ENCODE measurements at places on chromosomes 2 and 18.

- no peak for DNase-seq
Measured at GRCh38 chr2:223416815-223417610, 185.1 kb downstream of the SCG2 start.

- no peak for DNase-seq
Measured at GRCh38 chr2:44364604-44365003, 2.9 kb downstream of the CAMKMT start.

DNA sequence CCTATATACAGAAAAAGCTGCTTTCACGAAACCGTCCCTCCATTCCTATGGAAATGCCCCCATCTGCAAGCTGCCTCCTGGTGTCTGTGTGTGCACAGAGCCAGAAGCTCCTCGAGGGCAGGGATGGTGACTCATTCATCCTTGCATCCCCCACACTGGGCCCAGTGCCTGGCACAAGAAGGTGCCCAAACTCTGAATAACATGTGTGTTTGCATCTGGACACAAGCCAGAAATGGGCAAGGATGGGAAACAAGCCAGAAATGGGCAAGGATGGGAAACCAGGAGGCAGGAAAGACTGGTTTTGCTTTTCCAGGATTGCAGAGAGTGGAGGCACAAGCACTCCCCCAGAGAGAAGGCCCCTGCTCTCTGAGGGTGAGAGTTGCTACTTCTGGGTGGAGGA is 313.9 kb downstream of the CELF4 start:
- no peak for DNase-seq

GRCh38 chr2:234695981-234696380 is 199.1 kb upstream of the ARL4C start:
- DNase-seq, result no peak

DNA sequence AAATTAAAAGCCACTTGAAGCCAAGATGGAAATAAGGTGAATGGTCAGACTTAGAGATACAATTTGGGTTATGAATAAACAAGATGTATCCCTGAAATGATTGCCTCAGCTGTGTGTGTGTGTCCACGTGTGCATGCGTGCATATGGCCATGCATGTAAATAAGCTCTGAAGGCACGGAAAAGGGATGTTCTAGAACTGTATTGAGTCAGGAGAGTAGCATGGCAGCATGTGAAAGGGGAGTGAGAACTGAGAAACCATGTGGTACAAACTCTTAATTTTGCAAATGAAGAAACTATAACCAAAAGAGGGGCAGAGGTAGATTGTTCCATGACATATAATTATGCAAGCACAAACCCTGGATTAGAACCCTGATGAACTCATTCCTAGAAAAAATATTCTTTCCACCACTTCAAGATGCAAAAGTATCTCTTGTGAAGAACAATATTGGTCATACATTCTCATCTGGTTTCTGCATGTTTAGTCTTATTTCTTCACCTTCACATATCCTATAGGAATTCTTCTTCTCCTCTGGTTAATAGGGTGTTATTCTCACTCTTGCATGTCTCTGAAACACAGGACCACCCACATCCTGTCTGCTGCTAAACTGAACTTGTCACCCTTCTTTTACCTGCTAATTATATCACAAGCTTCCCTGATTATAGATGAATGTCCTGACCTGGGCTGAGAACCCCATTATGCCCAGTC is 455.8 kb downstream of the SETBP1 start:
- no peak for DNase-seq

- DNase-seq, result no peak
Measured at GRCh38 chr18:10791169-10791831, 265.5 kb downstream of the NAPG start.

- DNase-seq, result no peak
Measured at GRCh38 chr2:199325881-199326280, 131.9 kb downstream of the SATB2 start.

- DNase-seq, result no peak
Measured at GRCh38 chr2:190849774-190850173, 30.8 kb upstream of the GLS start.

GRCh38 chr18:78751664-78752063 is 228.0 kb upstream of the SALL3 start:
- DNase-seq, result no peak

DNA sequence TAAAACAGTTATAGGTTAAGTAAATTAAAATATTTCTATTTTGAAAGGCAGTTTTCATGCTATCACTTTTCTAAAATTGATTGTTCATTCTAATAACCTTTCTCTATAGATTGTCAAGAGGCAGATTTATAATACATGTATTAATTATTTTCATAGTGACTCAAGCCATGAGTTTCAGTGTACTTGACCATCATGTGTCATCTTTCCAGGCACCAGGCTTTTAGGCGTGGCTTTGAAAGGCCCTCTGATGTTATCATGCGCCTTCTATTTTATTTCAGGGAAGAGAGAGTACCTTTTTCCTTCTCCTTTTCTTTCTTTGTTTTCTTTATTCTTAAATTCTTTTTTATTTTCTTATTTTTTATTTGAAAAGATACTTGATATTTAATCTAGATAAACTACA is 128.3 kb upstream of the ETAA1 start:
- DNase-seq, result no peak

DNA sequence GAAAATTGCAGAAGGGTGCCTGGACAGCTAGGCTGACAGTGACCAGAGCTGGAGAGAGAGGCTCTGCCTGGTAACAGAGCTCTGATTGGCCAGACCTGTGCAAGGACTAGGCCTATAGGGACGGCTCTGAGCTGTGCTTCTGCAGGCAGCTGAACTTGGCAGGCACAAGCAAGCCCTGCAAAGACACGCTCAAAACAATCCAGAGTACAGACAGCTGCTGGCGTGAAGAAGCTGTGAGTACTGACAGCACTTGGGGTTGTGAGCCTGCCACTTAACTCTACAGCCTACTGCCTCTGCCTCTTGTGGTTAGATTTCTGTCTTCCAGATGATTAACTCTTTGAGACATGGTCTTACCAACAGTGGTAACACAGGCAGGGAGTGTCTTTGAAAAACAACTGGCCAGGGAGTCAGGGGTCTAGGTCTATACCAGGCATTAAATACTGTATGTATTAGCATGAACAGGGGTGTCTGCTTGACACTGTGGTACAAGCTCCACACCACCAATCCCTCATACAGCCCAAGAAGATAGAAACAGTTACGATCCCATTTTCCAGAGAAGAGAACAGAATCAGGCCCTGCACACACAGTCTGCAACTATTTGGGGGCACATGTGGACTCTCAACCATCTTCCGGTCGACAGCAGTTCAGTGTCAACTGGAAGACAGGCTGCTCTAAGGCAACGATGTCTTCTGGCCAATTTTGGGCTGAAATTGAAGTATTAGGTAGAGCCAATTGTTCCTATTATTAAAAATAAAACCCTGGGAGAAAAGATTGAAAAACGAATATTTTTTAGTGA is 568.4 kb downstream of the TNS1 start:
- DNase-seq, result peak; percentile 98

- no peak for DNase-seq
Measured at GRCh38 chr2:178882666-178883440, 75.6 kb upstream of the TTN start.

GRCh38 chr2:234178330-234179030 is 128.0 kb downstream of the SPP2 start:
- peak; percentile 75 for DNase-seq

DNA sequence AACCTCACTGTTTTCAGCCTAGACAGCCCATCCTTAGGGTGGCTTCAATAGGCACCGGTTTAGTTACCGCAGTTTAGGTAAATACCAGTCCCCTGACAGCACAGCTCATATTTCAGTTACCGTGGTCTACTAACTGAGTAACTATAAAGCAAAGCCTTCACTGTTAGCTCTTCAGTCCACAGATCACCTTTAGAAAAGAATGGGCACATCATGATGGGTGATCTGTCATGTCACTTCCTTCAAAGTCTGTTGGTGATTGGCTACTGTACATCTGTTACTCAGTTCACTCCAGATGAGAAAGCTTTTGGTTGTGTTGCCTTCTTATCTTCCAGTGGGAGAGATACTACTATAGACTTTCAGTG is 21.0 kb downstream of the SLC20A1 start:
- DNase-seq, result no peak

DNA sequence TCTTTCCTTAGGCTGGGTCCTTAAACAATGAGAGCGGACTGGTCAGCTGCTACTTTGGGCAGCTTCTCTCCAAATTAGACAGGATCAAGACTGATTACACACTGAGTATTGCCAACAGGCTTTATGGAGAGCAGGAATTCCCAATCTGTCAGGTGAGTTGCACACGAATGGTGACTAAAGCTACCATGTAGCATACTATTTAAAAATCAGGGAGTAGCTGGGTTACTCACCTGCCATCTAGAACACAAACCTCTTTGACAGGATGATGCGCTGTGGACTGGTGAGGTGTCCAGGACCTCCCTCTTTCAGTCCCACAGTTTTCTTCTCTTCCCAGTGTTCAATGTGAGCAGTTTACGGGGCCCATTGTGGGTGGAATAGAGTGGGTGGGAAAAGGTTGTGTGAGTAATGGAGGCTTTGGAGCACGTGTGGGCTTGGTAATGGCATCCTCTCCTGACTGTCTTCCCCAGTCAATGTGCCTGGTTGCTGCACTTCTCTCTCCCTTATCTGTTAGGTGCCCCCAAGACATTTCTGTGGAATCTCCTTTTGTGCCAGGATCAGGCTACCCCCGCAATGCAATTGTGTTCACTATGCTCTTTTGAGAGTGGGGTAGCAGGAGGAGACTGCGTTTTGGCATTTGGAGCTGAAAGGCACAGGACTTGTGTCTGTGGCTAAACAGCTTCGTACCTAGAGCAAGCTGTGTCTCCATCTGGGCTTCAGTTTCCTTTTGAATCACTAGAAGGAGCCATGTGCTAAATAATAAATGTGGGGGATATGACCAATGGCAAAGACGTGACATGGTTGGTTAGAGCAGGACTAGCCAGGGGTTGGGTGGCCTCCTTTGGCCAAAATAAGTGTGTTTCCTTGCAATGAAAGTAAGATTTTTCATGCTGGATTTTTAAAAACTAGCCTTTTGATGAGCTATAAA is 17.7 kb downstream of the SERPINB12 start:
- DNase-seq, result no peak

DNA sequence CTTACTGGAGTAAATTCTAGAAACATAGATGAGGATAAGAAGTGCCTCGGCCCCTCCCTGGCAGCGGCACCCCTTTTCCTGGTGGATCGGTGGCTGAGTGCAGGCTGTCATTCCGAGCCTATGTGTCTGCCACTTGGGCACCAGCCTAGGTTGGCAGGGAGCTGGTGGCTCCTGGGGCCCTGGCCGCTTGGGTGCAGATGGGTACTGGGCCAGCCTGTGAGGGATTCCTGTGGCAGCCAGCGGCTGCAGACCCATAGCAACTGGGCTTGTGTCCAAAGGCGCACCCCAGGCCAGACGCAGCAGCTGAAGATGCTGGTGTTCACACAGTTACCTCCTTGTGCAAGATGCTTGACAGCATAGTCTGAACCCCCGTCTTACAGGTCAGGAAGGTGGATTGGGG is 2.8 kb downstream of the SNORC start:
- DNase-seq, result no peak

- peak; percentile 28 for DNase-seq
Measured at GRCh38 chr18:49843778-49844625, 30.7 kb upstream of the ACAA2 start.

GRCh38 chr2:177207101-177207500 is 5.5 kb upstream of the HNRNPA3 start:
- no peak for DNase-seq

DNA sequence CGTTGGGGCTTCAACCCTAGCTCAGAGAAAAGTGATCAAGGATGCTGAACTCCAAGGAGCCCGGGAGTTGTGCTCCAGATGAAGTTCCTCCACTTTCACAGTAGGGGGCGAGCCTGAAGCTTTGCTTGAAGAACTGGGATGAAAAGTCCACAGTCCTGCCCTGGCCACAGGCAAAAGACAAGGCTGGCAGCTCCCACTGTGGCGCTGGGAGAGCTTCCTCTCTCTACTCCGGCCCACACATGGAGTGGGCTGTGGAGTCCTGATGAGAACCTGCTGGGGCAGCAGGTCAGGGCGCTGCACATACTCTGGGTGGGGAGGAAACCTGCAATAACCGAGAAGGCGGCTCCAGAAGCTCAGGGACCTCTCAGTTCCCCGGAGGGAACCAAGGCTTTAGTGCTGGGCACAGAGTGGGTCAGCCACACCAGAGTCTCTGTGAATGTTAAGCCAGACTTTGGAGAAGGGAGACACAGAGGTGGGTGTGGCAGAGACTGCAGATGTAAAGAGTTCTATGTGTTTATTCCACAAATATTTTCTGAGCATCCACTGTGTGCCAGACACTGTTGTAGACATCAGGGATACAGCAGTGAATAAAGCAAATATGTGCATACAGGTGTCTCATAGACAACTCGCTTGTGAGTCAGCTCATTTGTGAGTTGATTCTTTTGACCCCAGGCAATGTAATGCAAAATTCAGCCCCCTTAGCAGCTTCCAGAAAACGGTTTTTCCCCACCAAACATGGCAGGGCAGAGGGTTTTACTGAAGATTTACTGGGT is 48.0 kb upstream of the MRPL33 start:
- DNase-seq, result peak; percentile 90

DNA sequence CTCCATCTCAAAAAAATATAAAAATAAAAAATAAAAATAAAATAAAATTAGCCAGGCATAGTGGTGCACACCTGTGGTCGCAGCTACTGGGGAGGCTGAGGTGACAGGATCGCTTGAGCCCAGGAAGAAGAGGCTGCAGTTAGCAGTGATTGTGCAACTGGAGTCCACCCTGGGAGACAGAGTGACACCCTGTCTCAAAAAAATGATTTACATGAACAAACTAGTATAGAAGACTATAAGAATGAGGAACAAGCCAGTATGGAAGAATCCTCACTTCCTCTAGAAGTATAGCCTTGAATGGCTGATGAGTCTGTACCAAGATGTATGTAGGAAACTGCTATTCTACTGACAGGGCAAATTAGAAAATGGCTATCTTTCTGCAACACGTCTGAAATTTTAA is 10.9 kb downstream of the YES1 start:
- no peak for DNase-seq

- no peak for DNase-seq
Measured at GRCh38 chr2:23900133-23900532, 26.8 kb downstream of the ATAD2B start.

- peak; percentile 54 for DNase-seq
Measured at GRCh38 chr2:232449964-232450363, 6.0 kb upstream of the ALPI start.

DNA sequence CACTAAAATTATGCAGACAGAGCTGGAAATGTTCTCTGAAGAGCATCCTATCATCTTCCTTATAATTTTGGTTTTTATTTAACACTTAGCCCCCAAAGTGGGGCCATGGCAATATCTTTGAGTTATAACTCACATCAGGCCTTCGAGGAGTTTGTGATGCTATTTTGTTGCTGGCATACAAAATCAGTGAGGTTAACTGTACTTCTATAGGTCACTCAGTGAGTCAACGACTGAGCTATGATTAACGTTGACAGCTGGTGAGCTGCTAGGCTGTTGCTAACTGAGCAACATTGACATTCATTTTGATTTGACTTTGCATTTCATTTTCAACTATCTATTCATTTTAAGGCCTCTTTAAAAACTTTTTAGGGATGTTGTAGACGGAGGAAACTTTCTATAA is 50.0 kb downstream of the GPD2 start:
- no peak for DNase-seq

DNA sequence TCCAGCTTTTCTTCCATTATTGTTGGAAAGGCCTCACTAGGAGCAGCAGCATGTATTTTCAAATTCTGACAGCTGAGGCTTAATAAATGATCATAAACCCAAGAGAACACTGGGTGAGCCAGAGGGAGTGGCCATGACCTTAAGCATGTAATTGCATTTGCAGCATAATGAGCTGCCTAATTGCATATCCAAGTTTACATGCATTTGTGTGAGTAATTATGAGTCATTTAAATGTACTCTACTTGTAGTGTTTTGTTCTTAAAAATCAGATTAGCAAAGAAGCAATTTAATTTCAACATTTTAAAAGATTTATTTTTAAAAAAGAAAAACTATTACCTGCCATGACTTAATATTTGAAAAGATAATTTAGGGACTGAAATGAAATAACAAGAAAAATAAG is 74.8 kb downstream of the NOL10 start:
- no peak for DNase-seq

Measured in islet precursor cell (in vitro differentiated cells).